GM04503 (cell line): ENCODE measurements at places on chromosomes 16 and 17.
A peak's percentile ranks its signal among the peaks of the same experiment; 100 is the strongest.

DNA sequence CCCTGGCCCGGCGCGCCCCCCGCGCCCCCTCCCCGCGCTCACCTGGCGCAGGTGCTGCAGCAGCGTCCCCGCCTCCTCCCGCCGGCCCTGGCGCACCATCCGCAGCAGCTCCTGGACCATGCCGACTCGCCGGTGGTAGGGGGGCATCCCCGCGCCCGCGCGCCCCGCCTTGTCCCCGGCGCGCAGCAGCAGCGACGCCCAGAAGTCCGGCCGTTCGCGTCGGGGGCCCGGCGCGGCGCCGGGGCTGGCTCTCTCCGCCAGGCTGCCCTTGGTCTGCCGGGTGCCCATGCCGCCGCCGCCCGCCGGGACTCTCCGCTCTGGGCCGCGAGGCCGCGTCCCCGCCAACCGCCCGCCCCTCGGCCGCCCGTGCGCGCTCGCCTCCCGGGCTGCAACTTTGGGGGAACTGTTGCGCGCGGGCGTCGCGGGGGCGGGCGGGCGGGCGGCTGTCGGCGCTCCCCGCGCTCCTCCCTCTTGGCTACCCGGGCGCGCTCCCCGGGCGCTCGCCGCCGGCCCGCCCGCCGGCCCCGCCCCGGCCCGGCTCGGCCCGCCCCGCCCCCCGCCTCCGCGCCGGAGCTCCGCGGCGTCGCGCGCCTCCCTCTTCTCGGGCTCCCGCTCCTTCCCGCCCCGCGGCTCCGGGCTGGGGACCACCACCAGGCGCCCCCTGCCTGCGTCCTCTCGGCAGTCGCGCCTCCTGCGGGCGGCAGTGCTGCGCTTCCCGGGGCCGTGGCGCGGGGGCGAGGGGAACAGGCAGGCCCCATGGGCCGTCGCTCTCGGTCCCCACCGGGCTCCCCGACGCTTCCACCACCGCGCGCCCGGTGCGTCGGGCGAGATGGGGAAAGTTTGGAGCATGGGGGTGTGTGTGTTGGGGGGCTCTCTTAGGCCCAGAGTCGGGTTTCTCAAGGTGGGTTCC lies at the start of gene LRRC75A:
TSS of gene LRRC75A (minus strand) at position 491 of the 910 bp plus-strand sequence. CDS start at position 288, 203 bp downstream.
- no peak for DNase-seq

DNA sequence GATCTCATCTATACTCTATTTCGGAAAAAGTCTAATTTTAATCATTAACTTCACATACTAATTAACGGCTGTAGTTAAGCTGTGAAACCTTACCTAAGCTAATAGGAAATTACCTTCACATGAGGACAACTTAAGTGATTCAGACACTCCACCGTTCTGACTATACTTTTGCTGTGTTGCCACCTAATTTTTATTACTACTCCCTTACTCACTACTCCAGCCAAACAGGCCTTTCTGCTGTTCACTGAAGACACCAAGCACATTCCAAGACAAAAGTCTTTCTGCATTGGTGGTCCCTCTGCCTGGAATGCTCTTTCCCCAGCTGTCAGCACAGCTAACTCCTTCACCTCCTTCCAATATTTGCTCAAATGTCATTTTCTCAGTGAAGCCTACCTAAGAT lies 1.3 kb downstream of the CMTR2 start:
- no peak for DNase-seq

- peak; percentile 60 for DNase-seq
These were observed 80.0 kb upstream of the HNF1B start for GRCh38 chr17:37824534-37825485.

DNA sequence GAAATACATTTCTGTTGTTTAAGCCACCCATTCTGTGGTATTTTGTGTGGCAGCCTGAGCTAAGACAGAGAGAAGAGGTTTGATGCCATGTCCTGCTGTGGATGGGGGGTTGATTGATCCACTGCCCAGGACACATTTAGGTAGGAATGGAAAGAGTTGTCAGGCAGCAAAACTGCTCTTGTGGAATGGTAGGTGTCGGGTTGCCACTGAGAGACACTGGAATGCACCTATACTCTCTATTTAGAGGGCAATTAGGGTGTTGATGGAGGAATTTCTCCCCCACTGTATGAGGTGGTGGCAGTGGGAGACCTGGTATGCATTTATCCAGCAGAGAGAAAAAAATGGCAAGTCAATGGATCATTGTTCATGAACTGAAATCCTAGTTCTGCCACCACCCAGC lies 30.9 kb downstream of the CBLN1 start:
- no peak for DNase-seq

- DNase-seq, result no peak
These were observed at the start of gene MT1E for GRCh38 chr16:56625140-56625942. Gene MT1E (plus strand): TSS chr16:56625781. CDS start chr16:56625852, 71 bp downstream.

DNA sequence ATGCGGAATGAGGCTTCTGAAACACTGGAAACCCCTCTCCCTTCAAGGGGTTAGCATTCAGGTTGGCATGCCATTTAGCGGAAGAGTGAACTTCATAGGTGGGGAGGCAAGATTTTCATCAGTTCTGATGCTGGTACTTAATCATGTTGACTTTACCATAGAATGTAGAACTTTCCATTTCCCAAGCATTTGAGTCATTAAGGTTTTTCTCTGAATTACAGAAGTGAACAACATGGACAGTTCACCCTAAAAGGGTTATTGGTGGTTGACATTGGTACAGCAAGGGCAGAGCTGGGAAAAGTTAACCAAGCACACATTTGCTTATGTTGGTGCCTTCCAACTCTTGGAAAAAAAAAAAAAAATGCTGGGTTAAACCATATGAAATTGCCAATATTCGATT lies 39.1 kb downstream of the GAN start:
- no peak for DNase-seq

GRCh38 chr17:46874906-46875305 lies 23.5 kb downstream of the WNT9B start:
- DNase-seq, result no peak

GRCh38 chr16:83792391-83792790 lies 15.4 kb upstream of the HSBP1 start:
- no peak for DNase-seq

DNA sequence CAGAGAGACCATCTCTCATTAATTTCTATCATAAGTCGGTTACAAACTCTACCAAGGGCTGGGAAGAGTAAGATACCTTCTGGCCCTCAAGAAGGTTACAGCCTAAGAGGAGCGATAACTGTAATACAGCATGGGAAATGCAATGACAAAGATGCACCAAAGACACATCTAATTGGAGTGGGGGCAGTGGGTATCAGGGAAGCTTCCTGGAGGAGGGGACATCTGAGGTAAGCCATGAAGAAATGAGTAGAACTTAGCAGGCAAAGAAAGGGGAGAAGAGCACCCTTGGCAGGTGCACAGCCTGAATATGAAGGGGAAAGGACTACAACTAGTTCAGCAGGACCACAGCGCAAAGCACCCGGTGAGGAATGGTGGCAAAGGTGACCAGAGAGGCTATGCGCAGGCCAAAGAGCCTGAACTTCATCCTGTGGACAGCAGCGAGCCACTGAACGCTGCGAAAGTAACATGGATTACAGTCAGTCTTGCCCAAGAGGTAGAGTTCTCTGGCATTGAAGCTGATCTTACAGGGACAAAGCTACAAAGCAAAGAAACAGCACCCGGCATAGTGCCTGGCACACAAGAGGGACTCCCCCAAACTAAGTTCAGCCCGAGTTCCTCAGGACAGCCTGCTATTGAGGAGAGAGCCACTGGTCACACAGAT lies 2.8 kb downstream of the TBC1D10B start:
- no peak for DNase-seq

- DNase-seq, result no peak
These were observed 17.1 kb downstream of the ITGB4 start for GRCh38 chr17:75738218-75738802.

DNA sequence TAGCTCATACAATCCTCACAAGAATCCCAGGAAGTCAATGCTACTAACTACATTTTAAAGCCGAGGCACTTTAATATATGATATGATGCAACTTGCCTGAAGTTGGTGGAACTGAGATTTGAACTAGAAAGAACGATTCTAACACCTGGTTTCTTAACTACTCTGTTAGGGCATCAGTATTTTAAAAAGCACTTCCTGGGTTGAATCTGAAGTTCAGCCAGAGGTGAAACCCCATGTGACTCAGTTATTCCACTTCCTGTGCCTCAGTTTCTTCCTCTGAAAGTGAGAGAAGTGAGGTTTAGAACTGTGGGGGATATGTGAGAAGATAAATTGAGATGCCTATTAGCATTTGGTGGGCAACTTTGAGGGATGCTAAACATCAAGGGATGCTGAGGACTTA lies 129.4 kb upstream of the ANKFN1 start:
- DNase-seq, result no peak

DNA sequence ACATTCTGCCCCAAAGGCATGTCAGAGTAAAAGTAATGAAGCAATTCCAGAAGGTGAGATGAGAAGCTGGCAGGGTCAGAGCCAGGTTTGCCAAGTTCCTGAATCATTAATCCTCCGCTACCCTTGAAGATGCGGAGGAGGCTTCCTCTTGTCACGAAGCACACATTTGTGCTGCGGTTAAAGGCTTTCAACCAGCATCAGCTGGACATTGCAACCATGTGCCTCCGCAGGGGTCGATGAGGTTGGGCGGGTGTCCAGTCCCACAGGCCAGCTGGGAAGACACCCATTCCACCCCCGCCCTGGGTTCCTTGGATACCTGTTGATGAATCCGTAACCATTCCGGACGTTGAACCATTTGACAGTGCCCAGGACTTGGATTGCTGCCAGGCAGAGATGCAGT lies 1.3 kb downstream of the YBX2 start:
- DNase-seq, result no peak

DNA sequence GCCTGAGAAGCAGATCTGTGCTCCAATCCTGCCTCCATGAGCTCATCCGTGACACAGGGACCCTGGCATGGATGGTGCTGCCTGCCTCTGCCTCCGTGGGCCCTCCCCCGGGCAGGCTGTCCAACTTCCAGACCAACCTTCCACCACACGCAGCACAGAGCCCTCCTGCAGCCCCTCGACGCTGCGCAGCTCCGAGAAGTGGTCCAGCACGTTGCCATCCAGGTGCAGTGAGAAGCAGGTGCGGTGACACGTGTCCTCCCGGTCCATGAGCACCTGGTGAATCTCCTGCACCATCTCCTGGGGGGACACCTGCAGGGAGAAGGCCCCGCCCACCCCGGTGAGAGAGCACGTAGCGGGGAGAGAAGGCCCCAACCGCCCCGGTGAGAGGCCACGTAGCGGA lies 8.4 kb downstream of the CLUH start:
- DNase-seq, result no peak

- no peak for DNase-seq
These were observed 23.8 kb downstream of the EZH1 start for GRCh38 chr17:42720996-42721583.

DNA sequence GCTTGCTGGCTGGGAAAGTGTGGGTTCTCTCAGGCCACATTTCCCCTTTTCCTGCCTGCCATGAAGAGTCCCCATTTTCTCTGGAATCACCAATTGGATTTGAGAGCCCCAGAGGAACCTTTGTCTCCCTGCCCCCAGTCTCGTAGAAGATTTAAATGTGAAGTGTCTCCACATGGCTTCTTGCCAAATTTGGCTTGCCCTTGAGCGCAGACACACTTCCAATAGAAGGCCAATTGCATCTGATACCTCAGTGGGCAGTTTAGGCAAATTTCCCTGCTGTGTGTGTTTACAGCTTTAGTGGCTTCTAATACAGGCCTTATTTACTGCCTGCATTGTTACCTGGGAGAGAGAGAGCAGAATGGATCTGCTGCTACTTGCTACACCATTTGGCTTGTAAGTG lies 29.7 kb downstream of the CDK5R1 start:
- no peak for DNase-seq

DNA sequence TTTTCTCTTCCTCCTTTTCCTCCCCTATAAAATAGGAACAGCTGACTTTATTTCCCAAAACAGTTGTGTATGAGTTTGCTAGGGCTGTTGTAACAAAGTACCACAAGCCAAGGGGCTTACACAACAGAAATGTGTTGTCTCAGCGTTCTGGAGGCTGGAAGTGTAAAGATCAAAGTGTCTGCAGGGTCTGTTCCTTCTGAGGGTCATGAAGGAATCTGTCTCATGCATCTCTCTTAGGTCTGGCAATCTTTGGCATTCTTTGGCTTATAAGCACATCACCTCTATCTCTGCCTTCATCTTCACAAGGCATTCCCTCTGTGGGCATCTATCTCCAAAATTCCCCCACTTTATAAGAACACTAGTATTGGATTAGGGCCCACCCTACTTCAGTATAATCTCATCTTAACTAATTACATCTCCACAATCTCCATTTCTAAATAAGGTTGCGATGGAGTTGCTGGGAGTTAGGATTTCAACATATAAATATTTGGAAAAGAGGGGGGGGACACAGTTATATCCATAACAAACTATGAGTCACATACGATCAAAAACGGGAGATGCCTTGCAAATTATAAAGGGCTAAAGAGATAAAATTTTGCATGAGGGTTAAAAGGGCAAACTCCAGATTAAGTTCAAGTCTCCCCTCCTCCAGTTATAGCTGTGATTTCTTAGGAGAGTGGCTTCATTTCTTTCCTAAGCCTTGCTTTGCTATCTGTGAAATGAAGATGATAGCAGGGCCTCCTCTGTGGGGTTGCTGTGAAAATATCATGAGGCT lies 109.7 kb downstream of the VAT1L start:
- no peak for DNase-seq

GRCh38 chr17:8696426-8696825 lies 48.2 kb downstream of the CCDC42 start:
- DNase-seq, result no peak

- no peak for DNase-seq
These were observed 33.2 kb upstream of the CDYL2 start for GRCh38 chr16:80837533-80838147.

- no peak for DNase-seq
These were observed 159.6 kb downstream of the HAPSTR1 start for GRCh38 chr16:9251026-9251425.

DNA sequence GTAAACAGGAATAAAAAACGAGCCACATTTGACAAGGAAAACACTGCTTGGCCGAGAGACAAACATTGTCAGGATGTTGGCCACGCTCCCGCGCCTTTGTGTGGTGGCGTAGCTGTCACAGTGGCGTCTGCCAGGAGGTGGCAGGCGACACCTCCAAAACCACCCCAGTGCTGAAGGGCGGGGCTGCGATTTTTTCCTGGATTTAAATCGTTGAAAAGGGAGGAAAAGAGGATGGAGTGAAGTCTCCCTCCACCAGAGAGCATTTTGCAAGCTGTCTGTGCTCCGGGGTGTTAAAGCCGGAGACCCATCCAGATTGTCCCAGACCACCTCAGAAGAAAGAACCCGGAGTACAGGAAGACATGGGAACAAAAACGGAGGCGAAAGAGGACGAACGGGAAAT lies 12.7 kb downstream of the MRM3 start:
- peak; percentile 31 for DNase-seq

DNA sequence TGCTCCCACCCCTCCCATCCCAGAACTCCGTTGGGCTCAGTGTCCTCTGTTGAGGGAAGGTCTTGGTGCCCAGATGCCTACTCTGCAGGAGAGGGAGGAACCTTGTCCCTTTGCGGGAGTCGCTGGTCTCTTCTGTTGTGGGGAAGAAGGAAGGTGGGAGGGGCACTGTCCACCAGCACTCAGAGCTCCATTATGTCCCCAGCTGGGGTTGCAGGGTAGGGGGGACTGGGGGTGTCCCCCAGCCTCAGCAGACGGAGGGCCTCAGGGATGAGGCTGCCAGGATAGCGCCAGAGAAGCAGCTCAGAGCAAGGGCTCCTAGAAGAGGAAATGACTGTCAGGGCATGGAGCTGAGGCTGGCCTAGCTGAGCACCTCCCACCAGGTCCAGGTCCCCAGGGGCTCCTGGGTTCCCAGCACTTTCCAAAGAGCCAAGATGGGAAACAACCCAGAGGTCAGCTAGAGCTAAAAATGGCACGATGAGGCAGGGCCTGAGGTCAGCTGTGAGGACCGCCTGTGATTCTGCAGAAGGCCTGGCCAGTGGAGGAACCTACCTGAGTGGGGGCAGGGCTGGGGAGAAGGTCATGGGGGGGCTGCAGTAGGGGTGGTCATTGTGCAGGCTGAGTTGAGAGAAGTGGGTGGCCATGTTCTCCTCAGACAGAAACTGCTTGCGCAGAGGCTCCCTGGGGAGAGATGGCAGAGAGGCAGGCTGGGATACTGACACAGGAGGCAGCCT lies 893 bp downstream of the HCFC1R1 start:
- peak; percentile 43 for DNase-seq
